Stimulated activated CD8-positive, alpha-beta memory T cell treated with anti-CD3 and anti-CD28 coated beads, Interleukin-7, amount 100 ng/mL, for 1 hour (primary cell): ENCODE measurements at places on chromosomes 3 and 15.

GRCh38 chr3:123758081-123758564, 126.0 kb downstream of the MYLK start:
- no peak for DNase-seq

DNA sequence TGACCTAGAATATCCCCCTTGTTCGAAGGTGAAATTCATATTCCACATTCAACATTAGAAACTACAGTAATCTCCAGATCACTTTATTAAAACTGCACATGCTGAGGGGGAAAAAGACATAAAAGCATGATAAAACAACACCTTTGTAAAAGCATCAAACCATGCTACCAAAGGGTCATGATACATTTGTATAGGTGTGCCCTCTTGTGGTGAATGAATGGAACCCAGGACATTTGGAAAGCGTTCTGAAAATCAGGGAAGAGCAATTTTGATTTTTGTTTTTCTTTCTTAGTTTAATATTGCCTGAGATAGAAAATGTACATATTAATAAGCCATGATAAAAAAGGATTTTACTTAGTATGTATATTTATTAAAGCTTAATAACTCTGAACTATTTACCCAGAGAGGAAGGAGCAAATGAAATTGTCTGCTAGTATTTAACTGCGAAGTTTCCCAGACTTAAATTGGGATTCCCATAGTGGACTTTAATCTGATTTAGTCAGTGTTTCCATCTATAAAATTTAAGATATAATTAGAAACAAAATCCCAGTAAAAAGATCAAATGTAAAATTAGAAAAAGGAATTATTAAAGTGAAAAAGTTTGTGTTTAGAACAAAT, 105.8 kb upstream of the ARL6 start:
- no peak for DNase-seq

DNA sequence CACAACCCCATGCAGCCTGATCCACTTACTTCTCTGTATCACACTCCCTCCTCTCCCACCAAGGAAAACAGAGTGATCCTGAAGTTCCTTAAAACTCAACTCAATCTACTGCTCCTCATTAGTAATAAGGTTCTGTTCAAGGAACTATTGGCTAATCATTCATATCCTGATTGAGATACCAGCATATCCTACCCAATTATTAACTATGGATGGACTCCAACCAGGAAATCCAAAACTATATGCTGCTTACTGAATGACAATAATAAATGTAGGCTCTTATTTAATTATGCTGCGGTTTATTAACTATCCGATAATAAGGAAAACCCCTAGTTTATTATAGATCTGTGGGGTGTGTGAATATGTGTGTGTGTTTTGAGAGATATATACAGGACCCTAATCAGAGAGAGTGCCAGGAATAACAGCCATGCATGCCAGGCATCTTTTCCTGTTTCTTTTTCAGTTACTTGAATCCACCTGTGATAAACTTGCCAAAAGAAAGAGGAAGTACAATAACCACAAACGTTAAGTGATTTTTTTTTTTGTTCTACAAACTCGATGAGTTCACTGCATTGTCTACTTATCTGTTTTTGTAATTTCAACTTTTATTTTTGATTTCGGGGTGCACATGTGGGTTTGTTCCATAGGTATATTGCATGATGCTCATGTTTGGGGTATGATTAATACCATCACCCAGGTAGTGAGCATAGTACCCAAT, 1031.7 kb upstream of the CFAP20DC start:
- no peak for DNase-seq

GRCh38 chr3:141373768-141374526, 5.6 kb downstream of the ZBTB38 start:
- no peak for DNase-seq

- DNase-seq, result no peak
Observed at GRCh38 chr15:42619656-42620371, 44.4 kb downstream of the STARD9 start.

GRCh38 chr3:180179562-180179961, 142.8 kb upstream of the PEX5L start:
- no peak for DNase-seq

GRCh38 chr3:130787422-130788068, 40.9 kb upstream of the PIK3R4 start:
- no peak for DNase-seq

DNA sequence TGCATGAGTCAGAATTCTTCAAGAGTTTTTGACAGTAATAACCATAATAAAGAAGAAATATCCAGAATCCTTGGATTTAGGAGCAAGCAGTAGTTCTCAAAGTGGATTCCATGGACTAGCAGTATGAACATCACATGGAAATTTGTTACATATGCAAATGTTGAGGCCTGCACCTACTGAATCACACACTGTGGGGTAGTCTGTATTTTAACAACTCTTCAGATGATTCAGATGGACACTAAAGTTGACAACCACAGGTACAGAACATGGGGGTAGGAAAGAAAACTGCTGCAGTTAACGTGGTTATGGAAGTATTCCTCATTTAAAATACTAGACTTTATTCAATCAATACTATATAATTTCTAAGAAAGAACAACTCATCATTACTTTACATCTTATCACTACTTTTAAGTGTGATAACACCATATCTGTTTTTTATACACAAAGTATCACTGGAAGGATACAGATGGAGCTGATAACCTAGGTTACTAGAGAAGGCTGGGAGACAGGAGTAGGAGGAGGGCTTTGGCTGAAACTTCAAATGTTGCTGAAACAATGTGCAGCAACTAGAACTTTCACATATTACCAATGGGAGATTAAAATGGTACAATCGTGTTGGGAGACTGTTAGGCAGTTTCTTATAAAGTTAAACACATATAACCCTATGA, 11.7 kb downstream of the NEDD4 start:
- DNase-seq, result no peak

GRCh38 chr15:69652293-69652692, 199.7 kb downstream of the RPLP1 start:
- no peak for DNase-seq

DNA sequence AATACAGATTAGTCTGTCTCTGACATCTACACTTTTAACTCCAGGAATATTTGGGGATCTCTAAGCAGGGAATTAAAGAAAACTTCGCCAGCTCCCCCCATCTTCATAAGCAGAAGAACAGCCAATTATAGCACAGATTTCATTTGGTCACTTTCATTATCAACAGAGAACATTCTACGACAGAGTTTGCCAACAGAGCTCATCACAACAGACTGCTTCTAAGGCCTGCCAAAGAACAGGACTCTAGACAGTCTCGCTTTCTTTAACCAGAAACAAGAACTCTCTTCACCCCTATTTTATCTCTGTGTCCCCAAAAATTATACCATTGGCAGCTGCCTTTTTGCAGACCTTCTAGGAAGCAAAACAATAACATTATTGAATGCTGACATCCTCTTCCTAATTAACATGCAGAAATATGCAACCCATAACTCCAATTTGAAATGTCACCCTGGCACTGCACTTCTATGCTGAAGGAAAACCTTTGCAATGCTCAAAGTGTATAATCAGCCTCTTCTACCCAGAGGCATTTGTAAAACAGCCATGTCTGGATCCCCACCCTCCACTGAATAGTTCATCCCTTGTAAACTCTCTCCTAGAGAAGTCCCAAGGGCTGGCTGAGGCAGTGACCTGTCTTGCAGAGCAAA, 552.8 kb downstream of the MAGI1 start:
- no peak for DNase-seq

GRCh38 chr15:31511707-31512310, 185.2 kb downstream of the KLF13 start:
- DNase-seq, result no peak

DNA sequence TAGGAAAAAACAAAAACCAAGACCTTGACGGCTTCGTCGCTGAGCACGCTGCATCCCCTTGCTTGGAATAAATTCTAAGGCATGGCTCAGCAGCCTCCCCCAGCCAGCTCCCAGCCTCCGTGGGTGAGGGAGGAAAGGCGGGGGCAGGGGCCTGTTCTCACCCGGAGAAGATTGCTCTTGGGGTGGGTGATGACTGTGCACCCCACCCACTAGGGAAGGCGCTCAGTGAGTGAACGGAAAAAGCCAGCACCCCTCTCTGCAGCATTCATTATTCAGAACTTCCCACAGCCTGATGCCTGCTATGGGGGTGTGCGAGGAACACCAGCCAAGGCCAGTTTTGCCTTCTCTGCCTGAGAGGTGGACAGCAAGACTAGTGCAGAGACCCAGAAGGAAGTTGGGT, 19.3 kb upstream of the NTRK3 start:
- DNase-seq, result no peak

DNA sequence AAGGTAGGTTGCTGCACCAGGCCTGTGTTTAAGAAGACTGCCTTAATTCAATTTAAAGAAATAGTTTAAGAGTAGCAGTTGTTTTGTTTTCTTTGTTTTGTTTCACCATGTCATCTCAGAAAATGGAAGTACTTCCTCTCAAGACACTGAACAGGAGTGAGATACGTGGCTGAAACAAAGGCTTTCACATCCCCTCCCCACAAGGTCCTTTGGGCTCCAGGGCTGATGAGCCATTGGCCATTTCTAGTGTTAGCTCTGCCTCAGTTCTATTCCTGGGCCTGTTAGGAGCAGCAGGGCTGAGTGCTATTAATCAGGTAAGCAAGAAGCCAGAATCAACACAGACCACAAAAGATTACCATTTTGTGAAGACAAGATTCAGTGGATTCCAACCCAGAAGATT, 132.8 kb downstream of the KCNAB1 start:
- no peak for DNase-seq

DNA sequence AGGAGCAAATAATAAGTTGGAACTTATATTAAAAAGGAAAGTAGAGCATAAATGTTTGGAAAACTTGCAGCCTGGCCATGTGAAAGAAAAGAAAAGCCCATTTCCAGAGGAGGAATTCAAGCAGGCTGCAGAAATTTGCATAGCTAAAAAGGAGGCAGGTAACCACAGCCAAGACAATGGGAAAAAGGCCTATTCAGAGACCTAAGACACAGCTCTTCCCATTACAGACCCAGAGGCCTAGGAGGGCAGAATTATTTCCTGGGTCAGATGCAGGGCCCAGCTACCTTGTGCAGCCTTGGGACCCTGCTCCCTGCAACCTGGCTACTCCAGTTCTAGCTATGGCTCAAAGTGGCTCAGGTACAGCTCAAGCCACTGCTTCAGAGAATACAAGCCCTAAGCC, 234.6 kb upstream of the BCHE start:
- DNase-seq, result no peak

DNA sequence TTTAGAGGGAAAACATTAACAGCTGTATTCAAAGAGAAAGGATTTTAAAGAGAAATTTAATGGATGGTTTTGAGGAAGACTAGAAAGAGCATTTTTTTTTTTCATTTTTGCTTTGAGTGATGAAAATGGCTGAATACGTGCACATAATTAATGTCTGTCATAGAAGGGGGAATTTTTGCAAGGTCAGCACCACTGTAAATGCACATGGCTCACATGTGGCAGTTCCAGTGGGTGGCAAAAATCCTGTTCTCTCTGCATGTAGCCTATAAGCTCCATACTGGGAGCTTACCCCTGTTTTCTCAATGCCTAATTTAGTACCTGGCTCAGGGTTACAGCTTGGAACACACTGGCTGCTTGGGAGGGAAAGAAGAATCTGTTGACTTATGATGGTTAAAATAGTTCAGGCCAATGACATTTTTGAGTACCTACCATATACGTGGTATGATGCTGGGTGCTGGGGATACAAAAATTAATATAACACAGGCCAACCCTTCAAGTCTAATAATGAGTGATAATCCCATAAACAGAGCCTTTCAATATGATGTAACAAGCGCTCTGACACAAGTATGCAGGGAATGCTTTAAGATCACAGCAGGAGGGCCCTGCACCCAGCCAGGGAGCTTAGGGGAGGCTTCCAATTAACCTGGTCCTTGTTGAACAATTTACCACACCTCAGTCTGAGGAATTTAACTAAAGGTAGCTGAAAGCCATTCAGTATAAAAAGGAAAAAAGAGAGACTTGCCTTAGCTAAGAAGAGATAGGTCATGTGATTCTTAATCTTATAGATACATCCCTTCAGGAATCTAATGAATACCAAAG, 33.0 kb downstream of the HSPBAP1 start:
- DNase-seq, result no peak

DNA sequence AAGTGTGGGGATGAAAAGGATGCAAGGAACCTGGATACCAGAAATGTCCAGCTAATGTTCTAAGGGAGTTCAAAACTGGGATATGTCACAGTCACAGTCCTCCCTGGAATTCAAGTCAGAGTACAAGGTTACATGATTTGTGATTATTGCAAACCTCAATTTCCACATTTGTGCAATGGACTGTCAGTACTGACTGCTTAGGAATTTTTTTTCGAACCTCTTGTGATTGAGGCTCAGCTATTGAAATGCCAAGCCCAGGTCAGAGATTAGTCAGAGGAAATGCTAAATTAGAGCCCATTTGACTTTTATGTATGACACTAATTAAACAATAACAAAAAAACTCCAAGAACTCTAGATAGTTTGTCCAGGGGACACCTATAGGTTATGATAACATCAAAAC, 210.2 kb downstream of the THSD4 start:
- DNase-seq, result no peak

DNA sequence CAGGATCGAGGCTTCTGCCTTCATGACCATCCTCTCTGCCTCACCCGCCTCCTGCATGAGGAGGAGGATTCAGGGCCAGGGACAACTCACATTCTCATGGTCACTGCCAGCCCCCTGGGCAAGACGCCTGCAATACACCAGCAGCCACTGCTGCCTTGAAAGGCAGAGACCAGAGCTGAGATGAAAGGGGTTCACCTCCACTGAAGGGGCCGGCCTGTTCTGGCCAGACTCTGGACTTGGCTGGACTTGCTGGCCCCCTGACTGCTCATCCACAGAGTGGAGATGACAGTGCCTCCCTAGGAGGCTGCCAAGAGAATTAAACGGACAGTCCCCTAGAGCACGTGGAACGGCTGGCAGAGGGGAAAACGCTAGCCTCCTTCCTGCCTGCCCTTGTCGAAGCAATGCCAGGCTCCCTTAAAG, 35.2 kb downstream of the MGLL start:
- no peak for DNase-seq

- no peak for DNase-seq
Observed at GRCh38 chr3:3305084-3305483, 125.6 kb upstream of the CRBN start.

DNA sequence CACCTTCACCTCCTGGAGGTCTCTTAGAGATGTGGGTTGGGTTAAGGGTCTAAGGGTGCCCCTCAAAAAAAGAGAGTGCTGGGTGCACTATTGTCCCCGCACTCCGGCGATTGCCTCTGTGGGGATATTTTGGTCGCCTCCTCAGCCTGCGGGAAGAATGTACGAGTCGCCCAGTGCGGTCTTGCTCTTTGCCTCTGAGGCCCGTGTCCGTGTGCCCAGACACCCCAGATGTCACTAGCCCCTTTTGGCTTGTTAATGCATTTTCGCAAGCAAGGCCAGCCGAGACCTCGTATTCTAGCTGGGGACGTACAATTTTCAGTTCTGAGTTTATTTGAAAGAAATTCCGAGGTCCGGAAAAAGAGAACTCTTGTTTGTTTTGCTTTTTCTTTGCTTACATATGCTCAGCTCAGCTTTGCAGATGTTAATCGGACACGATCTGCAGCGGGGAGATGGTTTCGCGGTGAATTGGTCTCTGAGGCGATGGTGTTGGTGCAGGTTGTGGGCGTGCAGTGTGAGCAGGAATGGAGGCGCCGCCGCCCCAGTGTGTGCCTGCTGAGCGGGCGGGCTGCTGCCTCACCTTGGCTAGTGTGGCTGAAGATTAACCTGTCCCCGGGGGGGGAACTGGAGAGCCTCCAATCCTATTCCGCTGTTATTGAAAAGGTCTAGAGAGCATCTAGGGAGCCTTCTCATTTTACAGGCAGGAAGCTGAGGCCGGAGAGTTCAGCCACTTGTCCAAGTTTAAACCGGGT, 1.4 kb downstream of the ST6GAL1 start:
- DNase-seq, result peak; percentile 30

GRCh38 chr3:33577588-33577987, 137.4 kb upstream of the UBP1 start:
- DNase-seq, result no peak

GRCh38 chr3:161274691-161275298, 53.7 kb downstream of the NMD3 start:
- DNase-seq, result no peak
